ENCODE measurements at places on chromosomes 1 and 21.
A peak's percentile ranks its signal among the peaks of the same experiment; 100 is the strongest.

GRCh38 chr1:220431554-220432239 is 96.2 kb upstream of the MARK1 start:
- DNase-seq: no peak

DNA sequence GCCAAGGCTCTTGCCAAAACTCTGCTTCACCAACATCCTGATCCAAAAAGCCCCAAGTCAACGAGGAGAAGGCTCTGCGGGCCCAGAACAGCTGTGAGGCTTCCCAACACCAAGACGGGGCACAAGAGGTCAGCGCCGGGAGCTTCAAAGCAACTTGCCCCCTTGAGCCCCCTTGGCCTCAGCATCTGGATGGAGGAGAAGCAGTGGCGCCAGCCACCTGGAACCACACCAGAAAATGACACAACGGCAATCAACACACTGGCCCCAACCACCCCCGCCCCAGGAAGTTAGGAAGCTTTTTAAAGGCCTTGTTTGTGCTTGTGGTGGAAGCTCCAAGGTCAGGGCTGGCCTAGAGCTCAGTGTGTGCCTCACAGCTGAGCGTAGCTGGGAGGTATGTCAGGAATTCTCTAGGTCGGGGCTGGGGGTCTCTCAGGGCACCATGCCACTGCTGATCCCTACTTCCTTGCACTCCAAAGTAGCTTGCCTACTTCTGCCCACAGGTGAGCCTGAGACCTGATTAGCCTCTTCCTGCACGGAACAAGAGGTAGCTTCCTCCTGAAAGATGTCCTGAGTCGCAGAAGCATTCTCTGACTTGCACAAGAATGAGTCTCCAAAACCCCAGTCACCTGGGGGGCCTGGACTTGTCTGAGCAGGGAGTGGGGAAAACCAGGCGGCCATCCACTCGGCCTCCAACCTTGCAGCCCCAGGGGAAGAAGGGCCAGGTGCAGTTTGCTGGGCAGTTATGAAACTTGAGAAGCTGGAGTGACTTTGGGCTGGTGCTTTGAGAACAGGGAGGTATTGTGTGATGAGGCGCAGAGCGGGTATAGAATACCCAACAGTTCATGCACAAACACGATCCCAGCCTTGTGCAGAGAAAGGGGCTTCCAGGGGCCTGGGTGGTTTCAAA is 9.7 kb upstream of the SRP9 start:
- DNase-seq: no peak

- no peak for DNase-seq
These were observed 147.7 kb downstream of the MIS18A start for GRCh38 chr21:32131164-32131563.

GRCh38 chr1:232369451-232370296 is 260.3 kb downstream of the SIPA1L2 start:
- no peak for DNase-seq

- peak; percentile 93 for DNase-seq
These were observed 127.5 kb upstream of the SAMSN1 start for GRCh38 chr21:14673649-14674048.

- DNase-seq: no peak
These were observed 117.0 kb downstream of the UBE2U start for GRCh38 chr1:64320470-64320869.

DNA sequence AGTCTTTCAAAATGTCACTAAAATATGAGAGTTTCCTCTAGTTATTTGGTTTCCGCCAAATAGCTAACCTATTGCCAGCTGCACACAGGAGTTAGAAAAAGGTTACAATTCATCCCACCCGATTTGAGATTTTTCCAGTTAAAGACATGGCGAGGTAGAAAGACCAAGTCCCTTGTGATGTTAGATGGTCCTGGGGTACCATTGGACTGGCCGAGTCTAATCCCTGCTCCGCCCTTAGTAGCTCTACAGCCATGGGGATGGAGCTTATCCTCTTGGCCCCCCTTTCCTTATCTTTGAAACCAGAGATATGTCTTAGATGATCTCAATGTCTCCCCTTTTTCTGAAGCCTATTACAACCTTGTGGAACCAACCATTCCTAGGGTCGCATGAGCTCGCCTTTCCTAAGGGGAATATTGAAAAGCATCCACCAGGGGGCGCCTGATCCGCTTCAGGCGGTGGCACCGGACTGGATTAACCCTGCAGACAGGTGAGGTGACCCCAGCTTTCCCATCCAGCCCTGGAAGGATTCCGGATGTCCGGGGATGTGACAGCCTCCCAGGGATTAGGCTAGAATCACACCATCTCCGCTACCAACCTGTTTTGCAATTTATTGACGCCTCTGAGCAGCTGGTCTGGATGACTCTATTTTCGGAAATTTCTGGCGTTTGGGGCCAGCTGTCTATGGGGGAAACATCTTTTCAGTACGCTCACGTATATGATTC is 68.3 kb upstream of the SIM2 start:
- DNase-seq: peak; percentile 52

GRCh38 chr1:12629985-12630760 is 12.2 kb upstream of the DHRS3 start:
- DNase-seq: no peak

DNA sequence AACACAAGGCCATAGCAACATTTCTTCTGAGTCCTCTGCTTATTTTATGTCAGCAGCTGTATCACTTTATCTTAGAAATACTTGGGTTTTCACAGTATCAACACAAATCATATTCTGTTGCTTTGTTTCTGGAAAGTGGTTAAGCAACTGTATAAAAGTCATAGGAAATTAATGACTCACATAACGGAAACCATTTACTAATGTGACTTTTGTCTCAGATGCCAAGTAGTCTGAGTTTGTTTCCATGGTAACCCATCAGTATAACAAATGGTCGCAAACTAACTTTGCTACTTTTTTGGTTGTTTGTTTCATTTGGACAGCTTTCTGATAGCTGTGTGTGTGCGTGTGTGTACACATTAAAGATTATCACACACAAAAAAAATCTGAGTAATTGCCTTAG is 31.1 kb downstream of the EEIG2 start:
- peak; percentile 23 for DNase-seq

DNA sequence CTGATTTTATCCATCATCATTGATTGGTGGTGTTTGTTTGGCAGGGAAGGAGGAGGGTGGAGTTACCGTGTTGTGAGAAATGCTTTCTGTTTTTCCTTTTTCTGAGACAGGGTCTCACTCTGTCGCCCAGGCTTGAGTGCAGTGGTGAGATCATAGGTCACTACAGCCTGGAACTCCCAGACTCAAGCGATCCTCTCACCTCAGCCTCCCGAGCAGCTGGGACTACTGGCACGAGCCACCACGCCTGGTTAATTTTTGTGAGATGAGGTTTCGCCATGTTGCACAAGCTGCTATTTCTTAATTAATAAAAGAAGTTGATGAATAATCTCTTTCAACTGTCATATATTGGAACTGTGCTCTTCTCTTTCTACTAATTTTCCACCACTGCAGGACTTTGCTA is 44.3 kb downstream of the HUNK start:
- no peak for DNase-seq

- peak; percentile 53 for DNase-seq
These were observed 1.0 kb upstream of the IER5 start for GRCh38 chr1:181087400-181087901.

- no peak for DNase-seq
These were observed at the start of the genes SHE and TDRD10 for GRCh38 chr1:154502066-154502743. SHE (minus strand) TSS chr1:154502412; CDS start chr1:154502026, 386 bp downstream. TDRD10 (plus strand) TSS chr1:154502219; CDS start chr1:154506904, 4,685 bp downstream.

GRCh38 chr1:223670458-223671159 is 5.1 kb upstream of the CAPN8 start:
- DNase-seq: peak; percentile 39

DNA sequence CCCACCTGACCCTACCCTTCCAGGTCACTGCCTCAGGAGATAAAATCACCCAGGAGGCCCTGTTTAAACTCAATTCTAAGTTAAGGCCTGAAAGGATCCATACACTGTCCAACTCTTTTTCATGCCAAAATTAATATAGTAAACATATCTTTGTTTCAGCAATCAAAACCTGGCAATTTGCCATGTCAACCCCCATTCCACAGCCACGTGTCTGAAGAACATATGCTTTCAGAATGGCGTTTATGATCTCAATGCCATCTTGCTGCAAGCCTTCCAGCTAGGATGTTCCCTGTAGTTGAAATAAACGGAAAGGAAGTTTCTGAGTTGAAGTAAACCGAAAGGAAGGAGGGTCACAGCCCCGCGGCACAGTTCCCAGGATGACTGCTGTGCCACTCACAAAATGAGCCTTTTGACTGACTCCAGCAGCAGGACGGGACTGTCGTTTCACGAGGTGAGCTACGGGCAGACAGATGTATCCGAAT is 472.0 kb downstream of the SMYD3 start:
- DNase-seq: no peak

DNA sequence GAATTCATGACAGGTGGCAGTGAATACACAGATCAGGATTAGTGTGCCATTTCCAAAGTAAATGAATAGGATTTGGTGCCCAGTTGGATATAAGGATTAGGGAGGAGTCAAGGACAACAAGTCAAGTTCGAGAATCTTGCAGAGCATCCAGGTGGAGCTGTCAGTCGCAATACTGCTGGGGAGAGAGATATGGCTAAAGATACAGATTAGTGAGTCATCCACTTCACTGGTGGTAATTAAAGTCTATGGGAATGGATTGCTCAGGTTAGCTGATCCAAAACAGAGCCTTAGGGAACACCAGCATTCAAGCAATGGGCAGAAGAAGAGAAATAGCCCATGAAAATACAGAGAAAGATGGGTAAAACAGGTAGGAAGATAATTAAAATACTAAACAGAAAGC is 26.8 kb downstream of the BCAS2 start:
- DNase-seq: no peak

DNA sequence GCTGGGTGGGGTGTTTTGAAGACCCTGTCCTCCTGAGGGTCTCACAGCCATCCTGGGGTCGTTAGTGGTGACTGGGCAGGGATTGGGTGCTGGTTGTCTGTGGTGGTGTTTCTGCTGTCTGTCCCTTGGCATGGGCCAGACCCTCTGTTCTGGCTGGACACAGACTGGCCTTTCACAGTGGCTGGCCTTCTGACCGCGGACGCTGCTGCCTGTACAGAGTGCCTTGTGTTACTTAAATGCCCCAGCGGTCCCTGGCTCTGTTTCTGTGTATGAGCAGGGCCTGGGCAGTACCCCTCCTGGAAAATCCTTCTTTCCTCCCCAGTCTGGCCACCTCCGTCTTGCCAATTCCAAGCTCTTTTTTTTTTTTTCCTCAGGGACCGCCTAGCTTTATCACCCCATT is 50.9 kb downstream of the SH3BGR start:
- DNase-seq: no peak

DNA sequence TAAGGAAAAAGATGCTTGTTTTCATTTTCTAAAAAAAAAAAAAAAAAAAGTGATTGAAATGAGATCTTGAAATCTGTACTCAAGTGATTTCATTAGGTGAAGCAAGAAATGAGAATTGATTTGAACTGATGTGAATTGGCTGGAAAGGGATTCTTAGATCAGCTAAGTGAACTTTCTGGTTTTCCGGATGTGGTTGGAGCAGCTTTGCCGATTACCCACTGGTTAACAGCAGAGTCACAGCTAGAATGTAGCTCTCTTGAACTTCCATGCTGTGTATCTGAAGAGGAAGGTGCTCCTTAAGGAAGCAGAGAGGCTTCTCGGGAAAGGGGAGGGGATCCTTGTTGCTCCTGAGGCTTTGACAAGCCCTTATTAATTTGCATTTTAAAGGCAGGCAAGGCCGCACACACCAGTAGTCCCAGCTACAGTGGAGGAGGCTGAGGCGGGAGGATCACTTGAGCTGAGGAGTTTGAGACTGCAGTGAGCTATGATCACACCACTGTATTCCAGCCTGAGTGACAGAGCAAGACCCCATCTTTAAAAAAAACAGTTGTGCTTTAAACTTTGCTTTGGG is 28.7 kb upstream of the PWP2 start:
- DNase-seq: no peak

- no peak for DNase-seq
These were observed 21.2 kb downstream of the CD1E start for GRCh38 chr1:158374860-158375259.

GRCh38 chr1:29812408-29813135 is 576.2 kb downstream of the PTPRU start:
- no peak for DNase-seq

GRCh38 chr1:220371324-220371723 is 99.1 kb upstream of the RAB3GAP2 start:
- DNase-seq: no peak

DNA sequence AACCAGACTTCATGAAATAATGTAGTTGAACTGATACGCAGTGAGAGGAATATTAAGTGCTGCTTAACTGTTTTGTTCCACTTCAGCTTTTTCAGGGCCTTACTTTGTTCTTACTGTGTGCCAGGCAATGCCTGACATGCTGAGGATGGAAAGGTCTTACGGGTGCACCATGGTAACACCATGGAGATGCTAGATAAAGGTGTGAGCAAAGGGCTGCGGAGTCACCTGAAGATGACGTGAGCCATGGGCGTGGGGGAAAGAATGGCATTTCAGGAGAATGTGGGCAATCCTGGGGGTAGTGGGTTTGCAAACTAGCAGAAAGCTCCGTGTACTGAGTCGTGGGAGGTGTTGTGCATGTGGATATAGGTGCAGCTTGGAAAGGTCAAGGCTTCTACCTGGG is 27.3 kb downstream of the MAN1C1 start:
- no peak for DNase-seq

DNA sequence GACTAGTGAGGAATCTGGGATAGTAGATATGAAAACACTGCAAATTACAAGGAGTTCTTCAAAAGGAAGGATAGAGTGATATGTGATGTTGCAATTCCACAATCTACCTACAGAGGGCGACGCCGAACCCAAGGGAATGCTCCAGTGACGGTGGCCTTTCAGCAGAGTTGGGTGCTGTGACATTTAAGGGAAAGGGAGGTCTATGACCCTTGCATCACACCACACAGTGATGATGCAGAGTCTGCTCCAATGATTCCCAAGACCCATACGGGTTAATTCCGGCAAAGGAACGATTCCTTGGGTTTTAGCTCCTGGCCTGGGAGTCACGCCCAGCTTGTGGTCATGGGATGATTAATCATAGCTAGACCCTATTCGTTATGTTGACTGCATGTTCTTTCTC is 123.0 kb upstream of the IGSF21 start:
- peak; percentile 13 for DNase-seq

DNA sequence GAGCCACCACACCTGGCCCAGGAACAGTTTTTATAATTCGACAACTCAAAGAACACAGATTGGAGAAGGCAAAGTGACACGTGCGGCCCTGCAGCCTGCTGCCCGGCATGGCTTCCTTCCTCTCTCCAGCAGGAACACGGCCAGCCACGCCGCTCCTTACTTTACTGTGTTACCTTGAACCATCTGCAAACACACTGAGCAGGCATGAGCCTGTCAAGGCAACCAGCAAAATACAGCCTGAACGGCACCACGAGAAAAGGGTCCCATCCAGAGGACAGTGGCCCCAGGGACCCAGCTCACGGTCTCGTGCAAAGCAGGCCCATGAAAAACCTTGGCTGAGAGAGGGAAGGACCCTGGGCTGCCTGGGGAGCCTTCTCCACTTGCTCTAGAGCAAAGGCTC is 38.8 kb downstream of the NPHP4 start:
- DNase-seq: no peak

- DNase-seq: no peak
These were observed 189.4 kb downstream of the NEK7 start for GRCh38 chr1:198346178-198346577.

- no peak for DNase-seq
These were observed 116.1 kb downstream of the PSMG1 start for GRCh38 chr21:39066829-39067780.

GRCh38 chr1:7478809-7479499 is 292.1 kb upstream of the VAMP3 start:
- no peak for DNase-seq

GRCh38 chr1:227544067-227545050 is 19.0 kb upstream of the ZNF678 start:
- DNase-seq: no peak

All from erythroblast (primary cell).